ENCODE measurements at places on chromosomes 16 and 17.

- no peak for DNase-seq
These were observed 389.2 kb upstream of the SALL1 start for GRCh38 chr16:51540259-51540658.

- peak; percentile 93 for DNase-seq
These were observed 558 bp downstream of the B3GNT9 start for GRCh38 chr16:67150047-67150832.

- no peak for DNase-seq
These were observed 39.4 kb downstream of the PLCG2 start for GRCh38 chr16:81818568-81818896.

DNA sequence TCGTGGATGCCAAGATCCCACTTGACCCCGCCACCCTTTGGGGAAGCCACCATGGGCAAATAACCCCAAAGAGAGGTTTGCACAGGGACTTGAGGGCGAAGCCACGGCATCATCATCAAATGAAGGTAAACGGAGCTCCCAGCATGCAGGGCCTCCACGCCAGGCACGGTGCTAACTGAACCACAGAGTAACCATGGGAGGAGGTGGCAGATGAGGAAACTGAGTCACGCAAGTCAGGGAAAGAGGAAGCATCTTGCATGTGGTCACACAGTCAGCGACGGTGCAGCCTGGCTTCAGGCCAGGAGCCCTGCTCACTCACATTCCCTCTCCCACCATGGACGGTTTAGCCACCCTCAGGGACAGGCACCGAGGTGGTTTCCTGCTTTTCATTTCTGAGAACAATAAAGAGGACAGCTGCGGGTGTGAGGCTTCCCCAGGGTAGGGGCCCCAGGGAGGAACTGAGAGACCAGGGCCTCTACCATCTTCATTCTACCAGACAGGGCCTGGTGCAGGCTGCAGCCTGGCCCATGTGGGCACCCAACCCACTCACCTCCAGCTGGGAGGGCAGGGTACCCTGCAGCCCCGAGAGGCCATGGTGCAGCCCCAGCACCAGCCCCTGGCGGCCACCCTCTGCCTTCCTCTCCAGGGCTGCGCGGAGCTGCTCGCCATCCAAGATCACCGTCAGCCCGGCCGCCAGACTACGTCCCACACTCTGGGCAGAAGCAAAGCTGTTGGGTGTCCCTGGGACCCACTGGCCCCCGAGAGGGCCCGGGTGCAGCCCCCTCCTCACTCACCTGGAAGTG is 78.3 kb downstream of the RMI2 start:
- DNase-seq, result no peak

DNA sequence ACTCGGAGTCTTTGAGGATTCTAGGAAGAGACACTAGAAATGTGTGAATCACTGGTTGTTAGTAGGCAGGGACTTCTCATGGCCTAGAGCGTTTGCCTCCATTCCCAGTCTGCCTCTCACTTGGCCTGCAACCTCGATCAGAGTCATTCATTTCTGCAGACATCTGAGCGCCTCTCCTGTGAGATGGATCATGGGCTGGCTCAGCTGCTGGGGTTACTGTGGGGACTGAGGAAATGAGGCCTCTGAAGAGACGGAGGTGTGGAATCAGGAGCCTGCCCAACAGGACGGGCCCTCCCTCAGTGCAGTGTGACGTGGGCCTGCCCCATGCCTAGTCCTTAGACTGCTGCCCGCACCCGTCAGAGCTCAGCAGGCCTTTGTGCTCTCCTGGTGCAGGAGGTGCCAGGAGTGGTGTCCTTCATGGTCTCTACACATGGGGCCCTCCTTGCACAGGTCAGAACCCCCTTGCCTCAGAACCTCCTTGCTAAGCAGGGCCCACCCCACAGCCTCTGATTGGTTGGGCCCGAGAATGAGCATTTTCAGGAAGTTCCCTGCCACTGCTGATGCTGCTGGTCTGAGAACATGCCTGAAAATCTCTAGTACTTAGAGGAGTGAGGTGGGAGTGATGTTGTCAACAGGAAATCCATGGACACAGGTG is 99.4 kb downstream of the NPIPB11 start:
- no peak for DNase-seq

DNA sequence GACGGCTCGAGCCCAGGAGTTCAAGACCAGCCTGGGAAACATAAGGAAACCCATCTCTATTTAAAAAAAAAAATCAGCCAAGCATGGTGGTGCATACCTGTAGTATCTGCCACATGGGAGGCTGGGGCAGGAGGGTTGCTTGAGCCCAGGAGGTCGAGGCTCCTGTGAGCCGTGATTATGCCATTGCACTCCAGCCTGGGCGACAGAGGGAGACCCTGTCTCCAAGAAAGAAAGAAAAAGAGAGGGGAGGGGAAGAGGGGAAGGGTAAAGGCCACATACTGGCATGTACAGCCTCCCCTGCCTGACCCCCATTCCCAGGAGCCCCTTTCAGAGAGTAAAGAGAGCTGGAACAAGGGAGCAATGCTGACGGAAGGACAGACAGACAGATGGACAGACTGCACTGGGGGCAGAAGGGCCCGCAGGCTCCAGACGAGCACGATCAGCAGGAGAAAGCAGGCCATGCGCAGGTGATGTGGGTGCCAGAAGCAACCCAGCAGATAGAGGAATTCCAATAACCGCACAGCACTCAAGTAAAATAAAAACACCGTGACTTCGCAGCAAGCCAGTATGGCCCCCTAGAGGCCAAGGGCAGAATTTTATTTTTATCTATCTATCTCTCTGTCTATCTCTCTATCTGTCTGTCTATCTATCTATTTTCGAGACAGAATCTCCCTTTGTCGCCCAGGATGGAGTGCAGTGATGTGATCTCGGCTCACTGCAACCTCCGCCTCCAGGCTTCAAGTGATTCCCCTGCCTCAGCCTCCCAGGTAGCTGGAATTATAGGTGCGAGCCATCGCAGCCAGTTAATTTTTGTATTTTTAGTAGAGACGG is 27.1 kb upstream of the SNN start:
- DNase-seq, result peak; percentile 69

- no peak for DNase-seq
These were observed 115.0 kb upstream of the CIBAR2 start for GRCh38 chr16:85227084-85227945.

GRCh38 chr16:86300746-86301481 is 209.4 kb upstream of the FOXF1 start:
- DNase-seq, result peak; percentile 82

DNA sequence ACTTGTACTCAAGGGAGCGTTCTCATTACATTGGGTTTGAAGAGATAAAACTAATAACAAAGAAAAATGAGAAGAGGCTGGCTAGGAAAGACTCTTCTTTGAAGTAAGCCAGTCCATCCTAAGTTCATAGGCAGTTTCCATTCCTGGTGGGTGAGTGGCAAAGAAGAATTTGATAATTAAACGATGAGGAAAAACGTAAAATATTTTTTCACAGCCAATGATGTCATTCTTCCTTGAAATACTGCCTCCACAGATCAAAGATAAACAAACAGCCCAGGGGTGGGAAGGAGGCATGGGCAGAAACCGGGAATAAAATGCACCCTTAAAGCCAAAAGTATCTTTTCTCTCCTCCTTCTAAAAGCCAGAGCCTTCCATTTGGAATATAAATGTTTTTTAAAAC is 346.6 kb downstream of the PMP22 start:
- DNase-seq, result no peak

DNA sequence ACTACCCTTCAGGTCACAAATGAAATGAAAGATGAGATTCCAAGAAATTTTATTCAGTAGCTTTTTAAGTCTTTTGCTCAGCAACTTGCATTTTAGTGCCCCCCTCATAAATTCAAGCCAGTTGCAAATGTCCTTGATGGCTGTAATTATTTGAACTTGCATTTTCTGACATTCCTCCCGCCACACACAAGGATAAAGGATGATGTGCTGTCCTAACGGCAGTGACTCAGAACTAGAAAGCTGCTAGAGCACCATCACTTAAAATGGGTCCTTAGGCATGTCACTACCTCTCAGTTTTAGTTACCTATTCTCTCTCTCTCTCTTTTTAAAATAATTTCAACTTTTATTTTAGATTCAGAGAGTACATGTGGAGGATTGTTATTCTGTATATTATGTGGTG is 306.7 kb downstream of the CNTNAP4 start:
- DNase-seq, result no peak

DNA sequence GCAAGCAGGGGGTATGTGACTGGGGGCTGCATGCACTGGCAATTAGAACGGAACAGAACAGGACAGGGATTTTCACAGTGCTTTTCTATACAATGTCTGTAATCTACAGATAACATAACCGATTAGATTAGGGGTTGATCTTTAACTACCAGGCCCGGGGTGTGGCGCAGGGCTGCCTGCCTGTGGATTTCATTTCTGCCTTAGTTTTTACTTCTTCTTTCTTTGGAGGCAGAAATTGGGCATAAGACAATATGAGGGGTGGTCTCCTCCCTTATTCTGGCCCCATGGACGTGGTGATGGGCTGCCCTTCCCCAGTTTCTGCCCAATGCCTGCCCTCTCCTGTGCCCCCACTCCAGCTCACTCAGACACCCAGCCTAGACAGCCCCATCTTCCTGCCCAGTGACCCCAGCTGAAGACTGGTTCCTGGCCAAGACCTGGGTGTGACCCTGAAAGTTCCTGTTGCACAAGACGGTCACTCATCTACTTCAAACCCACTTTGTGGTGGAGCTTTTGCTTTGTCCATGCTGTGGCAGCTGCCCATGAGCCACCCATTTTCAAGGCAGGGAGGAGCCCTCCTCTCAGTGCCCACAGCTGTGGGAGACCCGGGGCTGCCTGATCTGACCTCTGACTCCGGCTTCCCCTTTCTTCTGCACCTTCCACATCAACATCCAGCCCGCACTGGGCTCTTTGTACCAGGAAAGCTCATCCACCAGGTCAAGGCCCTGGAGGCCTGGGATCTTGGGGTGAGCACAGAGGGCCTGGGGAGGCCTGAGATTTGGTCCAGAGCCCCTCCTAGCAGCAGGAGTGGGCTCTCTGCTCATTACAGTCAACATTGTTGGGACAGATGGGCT is 18.6 kb downstream of the ALOX12B start:
- DNase-seq, result peak; percentile 61

- DNase-seq, result no peak
These were observed 52.0 kb upstream of the ACSM2B start for GRCh38 chr16:20628213-20628612.

DNA sequence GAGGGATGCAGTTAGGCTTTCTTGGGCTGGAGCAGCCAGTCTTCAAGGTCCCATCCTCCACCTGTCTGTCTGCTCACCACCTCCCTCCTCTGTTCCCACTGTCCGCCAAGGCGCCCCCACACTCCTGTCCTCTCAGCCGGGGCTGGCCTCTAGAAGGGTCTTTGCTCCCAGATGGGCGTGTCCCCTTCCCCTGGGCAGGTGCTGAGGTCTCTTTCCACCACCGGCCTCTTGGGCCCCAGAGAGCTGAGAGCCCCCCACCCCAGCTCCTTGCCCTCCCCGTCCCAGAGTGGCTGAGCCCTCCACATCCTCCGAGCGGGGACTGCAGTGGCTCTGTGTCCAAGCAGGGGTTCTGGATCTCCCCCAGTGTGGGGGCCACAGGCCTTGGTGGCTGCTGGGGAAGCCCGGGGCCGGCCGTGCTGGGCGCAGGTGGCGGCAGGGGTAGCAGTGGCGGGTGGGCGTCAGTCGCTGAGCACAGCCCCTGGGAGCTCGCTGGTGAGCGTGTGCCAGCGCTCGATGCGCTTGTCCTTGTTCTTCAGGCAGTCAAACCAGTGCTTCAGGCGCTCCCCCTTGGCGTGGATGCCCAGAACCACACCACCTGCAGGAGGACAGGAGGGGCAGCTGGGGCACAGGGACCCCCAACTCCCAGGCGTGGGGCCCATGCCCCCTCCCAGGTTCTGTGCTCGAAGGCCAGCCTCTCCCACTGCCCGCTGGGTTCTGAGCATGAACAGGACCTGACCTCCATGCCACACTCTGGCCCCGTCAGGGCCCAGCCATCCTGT is 9.8 kb downstream of the SCGB1C2 start:
- DNase-seq, result no peak

DNA sequence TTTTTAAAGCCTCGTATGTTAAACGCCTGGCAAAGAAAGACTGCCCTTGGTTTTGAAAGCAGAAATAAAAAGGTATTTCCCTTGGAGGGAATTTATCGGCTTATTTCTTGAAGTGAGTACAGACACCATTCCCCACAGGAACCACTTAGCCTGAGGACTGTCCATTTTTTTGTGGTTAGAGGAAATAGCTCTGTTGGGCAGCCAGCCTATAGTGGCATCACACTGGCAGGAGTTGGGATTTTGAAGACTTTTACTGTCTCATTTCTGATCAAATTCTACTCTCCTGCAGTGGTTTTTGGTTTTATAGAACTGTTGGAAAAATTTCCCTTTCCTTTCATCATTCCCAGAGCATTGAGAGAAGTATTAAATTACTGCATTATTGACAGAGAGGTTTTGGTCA is 34.1 kb upstream of the CDC6 start:
- DNase-seq, result no peak

GRCh38 chr17:29177541-29177870 is 2.7 kb downstream of the MYO18A start:
- DNase-seq, result no peak

DNA sequence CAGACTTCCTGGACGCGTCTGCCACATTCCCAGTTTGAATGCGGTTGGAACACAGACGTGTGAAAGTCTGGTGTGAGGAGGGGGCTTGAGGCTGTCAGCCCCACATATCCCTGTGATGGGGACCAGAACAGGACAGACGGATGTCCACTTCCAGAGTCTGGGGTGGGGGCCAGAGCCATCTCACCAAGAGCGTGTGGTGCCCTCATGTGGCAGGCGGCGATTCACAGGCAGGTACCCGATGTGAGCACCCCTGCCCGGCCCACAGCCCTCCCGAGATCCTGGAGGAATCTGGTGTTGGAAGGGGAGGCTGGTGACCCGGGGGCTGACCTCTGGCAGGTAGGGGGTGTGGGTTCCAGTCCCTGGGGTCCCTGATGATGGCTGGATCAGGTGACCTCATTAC is 51.5 kb downstream of the ENGASE start:
- DNase-seq, result peak; percentile 81

GRCh38 chr16:59478838-59479237 is 744.7 kb upstream of the GOT2 start:
- no peak for DNase-seq

DNA sequence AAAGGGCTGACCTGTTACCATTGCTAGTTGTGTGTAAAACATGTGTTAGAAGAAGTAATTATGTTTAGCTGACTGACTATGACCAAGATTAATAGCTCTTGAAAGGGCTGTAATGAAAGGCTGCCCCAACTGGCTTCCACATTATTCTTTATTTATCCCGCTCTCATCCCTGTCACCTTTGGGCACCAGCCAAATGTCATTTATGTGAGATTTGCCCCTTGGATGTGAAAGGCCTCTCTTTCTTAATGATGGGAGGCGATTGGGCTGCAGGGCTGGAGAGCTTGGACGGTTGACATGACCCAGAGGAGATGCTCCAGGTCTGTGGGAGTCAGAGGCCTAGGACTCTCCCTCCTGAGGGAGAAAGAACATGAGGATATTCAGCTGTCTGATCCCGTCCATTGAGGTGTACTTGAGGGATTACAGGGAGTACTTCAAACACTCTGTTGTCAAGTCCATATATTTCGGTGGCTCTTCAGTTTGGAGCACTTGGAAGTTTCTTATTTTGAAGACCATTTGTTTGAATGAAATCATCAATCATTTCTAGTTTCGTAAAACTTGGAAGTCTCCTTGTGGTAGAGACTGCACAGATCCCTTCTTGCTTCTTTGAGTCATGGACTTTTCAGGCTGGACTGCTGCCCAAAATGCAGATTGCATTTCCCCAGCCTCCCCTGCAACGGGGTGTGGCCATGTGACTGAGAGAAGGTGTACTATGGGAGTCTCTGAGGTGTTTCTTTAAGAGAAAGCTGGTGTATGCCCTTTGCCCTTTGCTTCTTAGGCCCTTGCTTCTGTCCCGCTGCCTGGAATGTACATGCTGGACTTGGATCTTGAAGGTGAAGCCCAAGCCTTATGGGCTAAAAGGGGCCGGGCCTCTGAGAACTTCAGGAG is 51.3 kb downstream of the FTO start:
- DNase-seq, result no peak

- DNase-seq, result no peak
These were observed 167.3 kb upstream of the IRX3 start for GRCh38 chr16:54453871-54454270.

Data from endodermal cell (in vitro differentiated cells).